Right renal cortex interstitium (tissue), 3 donors: ENCODE measurements at places on chromosomes 5 and 9. TPM values are rescaled to one million over a fixed set of nuclear protein-coding genes. Genes with fewer than 3 reads are reported as not detected.

Gene CD14
- polyA plus RNA-seq = 5.6 TPM

Gene PCDHAC1
- polyA plus RNA-seq = 0.04 TPM

Gene NUTM2G
- polyA plus RNA-seq = 0.33 TPM

Gene FAM221B
- 0.11 TPM for polyA plus RNA-seq

Gene FAM81B
- polyA plus RNA-seq = 6.2 TPM

Gene BHMT2
- polyA plus RNA-seq = 50.1 TPM

Gene KIAA0825
- polyA plus RNA-seq = 4.3 TPM
